Aorta (tissue), 5 donors: ENCODE measurements at places on chromosomes 16 and 17. TPM values are rescaled to one million over a fixed set of nuclear protein-coding genes. Genes with fewer than 3 reads are reported as not detected.

Gene CDK12
- 7.3 TPM for polyA plus RNA-seq

Gene ZG16
- 23.9 TPM for polyA plus RNA-seq

Gene CCL7
- not detected for polyA plus RNA-seq

Gene NAT9
- polyA plus RNA-seq, result 12.1 TPM

Gene IL21R
- 0.08 TPM for polyA plus RNA-seq

Gene MT2A
- polyA plus RNA-seq, result 320 TPM

Gene SRCAP
- 7.1 TPM for polyA plus RNA-seq

Gene ACD
- polyA plus RNA-seq, result 34.6 TPM

Gene HS3ST6
- not detected for polyA plus RNA-seq

Gene CACNG3
- polyA plus RNA-seq, result not detected

Gene CCL2
- polyA plus RNA-seq, result 199 TPM

Gene GALR2
- polyA plus RNA-seq, result not detected

Gene SRCIN1
- 0.41 TPM for polyA plus RNA-seq

Gene NOD2
- polyA plus RNA-seq, result 0.38 TPM

Gene HS3ST3A1
- polyA plus RNA-seq, result 0.33 TPM

Gene TP53TG3B
- 0.74 TPM for polyA plus RNA-seq

Gene XAF1
- 4.5 TPM for polyA plus RNA-seq

Gene KRT13
- 11.4 TPM for polyA plus RNA-seq

Gene PRSS53
- polyA plus RNA-seq, result 3.6 TPM

Gene RPL27
- 6,939 TPM for polyA plus RNA-seq
